ENCODE measurements at places on chromosomes 3 and 15.

DNA sequence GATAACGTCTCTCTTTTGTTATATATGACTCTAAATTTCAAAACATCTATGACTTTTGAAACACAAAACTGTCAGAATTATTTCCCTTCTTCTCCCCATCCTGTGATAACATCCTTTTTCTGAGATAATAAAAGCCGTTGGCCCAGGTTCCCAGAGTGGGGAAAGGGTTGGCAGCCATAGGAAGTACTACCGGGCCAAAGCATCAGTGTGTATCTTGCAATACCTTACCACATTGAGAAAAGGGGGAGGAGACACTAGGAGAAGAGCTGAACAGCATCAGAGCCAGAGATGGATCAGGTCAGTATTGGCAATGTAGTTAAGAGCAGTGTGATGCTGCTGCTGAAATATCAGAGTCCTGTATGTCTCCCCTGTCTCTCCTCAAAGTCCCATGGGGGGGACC is 210.0 kb upstream of the PROK2 start:
- no peak for DNase-seq

GRCh38 chr3:132669256-132669777 is 9.2 kb downstream of the UBA5 start:
- DNase-seq: no peak

- no peak for DNase-seq
Measured at GRCh38 chr3:50524746-50525145, 21.3 kb upstream of the CACNA2D2 start.

GRCh38 chr15:34889476-34889875 is 80.1 kb downstream of the AQR start:
- DNase-seq: no peak

GRCh38 chr3:81829937-81830336 is 68.5 kb upstream of the GBE1 start:
- no peak for DNase-seq

- DNase-seq: no peak
Measured at GRCh38 chr3:111803123-111803593, 55.9 kb upstream of the PHLDB2 start.

DNA sequence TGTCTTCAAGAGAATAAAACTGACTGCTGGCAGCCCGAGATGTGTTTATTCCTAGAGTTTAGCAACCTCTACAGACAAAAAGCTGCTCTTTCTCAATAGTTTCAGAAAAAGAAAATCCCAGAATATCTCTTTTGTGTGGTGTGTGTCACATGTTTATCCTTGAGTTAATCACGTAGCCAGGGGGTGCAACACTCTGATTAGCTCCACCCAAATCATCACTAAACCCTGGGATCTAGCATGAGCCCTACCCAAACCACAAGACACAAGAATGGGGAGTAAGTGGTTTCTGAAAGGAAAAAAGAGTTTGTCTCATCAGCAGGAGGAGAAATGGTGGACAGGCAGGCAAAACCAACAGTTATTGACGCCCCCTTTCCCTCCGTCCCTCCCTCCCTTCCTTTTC is 78.5 kb upstream of the AGBL1 start:
- no peak for DNase-seq

DNA sequence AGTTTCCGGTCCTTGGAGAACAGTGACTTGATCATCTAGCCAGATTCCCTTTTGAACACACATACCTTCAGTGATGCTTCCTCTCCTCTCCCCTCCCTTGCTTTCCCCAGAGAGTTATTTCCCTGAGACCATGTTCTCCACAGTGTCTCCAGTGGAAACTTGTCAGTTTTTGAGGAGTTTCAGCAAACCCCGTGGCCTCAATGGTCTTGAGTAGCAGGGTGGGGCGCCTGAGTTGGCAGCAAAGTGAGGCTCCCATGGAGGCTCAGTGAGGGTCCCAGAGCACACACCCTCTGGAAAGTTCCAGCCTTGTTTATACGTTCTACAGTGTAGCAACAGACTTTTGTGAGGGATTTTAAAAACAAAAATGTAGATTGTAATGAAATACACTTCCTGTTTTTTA is 135.1 kb downstream of the LRRC28 start:
- DNase-seq: no peak

DNA sequence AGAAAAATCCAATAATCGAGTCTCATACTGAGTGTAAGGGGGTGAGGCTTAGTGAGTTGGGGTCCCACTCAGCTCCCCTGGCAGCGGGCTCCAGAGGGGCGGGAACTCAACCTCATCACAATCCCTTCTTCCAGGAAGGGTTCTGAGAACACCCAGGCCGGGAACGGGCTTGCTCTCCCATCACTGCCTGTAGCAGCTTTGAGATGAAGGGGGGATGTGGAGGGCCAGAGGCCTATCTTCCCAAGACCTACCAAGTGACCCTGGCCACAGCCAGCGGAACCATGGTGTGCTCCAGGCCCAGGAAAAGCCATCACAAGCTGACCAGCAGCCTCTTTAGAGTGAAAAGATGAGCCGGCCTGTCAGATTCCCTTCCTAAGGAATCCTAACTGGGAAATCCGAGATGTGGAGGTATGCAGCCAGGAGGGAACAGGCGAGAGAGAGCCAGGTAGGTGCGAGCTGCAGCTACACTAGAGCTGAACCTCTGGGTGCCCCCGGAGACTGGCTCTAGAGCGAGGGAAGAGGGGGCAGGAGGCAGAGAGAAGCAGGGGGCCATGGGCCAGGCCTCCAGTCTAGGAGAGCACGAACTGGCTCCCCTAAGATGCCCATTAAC is 18.5 kb downstream of the GRAMD2A start:
- no peak for DNase-seq

DNA sequence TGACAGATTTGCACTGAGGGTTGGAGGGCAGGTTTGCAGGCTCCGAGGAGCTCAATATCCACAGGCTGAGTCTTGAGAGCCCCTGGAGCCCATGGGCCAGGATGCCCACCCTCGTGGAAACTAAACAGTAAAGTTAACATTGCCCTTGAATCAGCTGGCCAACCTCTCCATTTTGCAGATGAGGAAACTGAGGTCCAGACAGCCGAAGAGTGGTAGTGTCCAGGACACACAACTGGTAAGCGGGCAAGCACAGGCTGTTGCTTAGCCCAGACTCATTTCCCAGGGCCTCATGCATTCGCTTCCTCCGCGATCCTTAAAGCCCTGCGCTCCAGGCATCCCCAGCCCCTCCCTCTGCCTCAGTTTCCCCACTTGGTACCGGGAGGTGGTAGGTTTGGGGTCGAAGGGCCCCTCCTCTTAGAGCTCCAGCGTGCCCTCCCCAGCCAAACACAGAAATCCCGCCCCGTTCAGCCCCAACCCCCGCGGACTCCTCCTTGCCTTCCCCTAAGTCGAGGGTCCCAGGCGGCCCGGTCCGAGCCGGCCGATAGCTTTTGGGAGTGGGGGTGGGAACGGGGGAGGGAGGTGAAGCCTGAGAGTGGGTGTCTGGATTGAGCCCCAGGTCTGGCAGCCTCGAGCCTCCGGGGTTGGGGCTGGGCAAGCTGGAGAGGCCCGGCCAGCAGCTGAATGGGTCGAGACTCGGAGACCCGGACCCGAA is 3.5 kb downstream of the PTH1R start:
- no peak for DNase-seq

GRCh38 chr3:113495035-113495434 is 19.9 kb downstream of the SPICE1 start:
- no peak for DNase-seq

GRCh38 chr3:53123510-53123909 is 6.7 kb downstream of the RFT1 start:
- no peak for DNase-seq

DNA sequence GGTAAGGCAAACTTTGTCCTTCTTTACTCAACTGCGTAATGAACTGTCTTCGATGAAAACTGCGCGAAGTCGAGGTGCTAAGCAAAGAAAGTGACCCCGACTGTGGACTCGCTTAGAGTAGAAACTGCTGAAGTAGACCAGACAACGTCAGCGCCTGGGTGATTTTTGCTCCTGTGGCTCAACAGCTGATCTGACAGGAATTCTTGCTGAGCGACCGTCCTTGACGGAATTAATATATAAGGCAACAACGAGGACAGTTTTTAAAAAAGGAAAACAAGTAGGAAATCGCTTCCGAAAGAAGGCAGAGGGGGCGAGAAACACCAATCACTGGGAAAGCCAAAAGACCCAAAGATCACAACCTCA is 541 bp downstream of the RPS27L start:
- no peak for DNase-seq

DNA sequence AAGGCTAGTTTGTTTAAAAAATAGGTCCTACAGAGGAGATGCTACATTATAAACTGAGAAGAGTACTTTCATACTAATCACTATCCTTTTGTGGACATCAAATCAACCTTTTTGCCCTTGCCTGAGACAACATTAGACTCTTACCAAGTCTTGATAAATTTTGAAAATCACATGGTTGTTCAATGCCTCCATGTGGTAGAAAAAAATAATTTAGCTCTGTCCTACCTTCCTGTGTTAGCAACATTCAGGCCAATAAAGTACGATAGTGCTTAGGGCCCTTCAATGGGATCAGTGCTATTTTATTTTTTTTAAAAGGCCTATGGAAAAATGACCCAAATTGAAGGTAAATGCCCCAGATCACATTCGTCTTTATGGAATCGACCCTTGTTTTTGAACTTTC is 5.0 kb upstream of the UBE2E1 start:
- DNase-seq: no peak

GRCh38 chr15:89136818-89137772 is 48.8 kb downstream of the ABHD2 start:
- no peak for DNase-seq

GRCh38 chr15:99141943-99142342 is 37.1 kb downstream of the SYNM start:
- no peak for DNase-seq

DNA sequence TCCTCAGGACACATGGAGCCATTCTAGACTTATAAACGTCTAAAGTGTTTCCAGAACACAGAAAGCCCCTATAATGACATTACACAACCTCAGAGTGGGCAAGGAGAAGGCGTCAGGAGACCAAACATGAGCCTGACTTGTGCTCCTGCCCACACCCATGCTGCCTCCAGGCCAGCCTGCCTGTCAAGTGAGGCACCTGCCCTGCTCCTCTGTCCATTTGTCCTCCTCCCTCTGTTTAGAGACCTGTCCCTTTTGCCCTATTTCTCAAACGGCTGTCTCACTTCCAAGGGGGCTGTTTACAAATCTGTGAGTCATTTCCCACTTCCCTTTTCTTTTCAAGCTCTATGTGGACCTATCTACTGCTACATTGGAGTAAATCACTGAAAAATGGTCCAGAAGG is 21.0 kb downstream of the ZDHHC3 start:
- no peak for DNase-seq

GRCh38 chr3:116247605-116248004 is 197.7 kb downstream of the LSAMP start:
- DNase-seq: no peak

DNA sequence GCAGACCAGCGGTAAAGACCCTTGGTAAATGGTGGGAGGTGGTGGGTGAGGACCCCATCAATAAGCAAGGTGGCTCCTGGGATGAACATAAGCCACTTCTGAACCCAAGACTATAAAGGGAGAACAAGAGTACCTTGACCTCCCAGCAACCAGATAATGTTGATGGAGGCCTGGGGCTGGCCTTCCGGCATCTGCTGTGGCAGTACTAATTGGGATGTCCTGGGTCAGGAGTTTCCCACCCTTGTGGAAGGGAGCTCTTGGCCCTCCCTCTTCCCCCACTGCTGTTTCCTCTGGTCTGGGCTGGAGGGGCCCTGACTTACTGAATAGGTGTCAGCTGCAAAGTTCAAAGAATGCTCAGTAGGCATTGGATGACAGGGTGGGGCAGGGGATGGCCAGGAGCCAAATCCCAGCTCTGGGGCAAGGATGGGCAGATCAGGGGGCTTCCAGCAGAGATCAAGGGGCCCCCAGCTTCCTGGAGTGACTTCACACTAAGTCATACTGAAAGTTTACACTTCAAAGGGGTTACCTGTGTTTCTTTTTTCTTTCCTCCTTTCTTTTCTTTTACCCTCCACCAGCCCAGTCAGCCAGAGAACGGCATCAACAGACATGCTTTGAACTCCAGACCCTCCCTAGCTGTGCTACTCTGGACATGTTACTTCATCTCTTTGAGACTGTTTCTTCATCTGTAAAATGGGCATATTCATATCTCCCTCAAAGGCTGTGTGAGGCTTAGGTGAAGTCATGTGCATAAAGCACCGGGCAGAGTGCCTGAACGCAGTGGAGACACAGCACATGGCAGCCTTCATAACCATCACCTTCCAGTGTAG is 1.5 kb downstream of the RBP1 start:
- DNase-seq: no peak

DNA sequence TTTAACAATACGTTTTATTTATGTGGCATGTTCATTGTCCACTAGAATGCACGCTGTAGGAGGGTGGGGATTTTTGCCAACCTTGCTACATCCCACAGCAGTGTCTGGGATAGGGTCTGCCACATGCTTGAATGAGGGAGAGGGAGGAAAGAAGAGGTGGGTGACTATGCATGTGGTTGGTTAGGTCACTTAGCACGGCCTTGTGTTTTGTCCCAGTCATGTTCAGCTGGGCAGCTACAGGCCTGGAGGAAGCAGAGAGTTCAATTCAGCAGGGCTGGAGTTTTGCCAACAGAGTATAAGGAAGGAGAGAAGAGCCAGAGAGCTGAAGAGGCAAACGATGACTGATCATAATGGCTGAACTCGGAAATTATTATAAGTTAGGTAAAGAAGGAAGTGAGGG is 268.4 kb upstream of the NSMCE3 start:
- DNase-seq: no peak

DNA sequence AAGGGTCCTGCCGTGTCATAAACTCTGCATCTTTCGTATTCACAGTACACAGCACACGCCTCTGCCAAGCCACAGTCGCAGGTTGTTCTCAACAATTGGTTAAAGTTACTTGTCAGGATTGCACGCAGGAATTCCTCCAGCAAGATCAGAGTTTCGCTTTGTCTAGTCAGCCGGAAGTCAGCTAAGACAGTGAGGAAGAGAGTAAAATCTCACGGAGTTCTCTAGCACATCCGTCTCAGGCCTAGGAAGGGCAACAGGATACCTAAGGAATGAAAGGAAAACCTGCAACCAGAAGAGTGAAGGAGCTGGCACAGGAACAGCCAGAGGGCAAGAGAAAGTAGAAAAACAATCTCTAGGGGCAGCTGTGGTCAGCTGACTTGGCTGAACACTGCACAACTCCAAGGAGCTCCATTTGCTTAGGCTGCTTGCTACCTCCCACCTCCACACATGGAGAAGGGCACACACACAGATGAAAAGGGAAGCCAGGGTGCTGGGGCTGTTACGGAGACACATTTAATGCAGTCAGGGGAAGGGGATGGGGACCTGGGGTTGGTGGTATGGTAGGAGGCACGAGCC is 23.7 kb downstream of the RORA start:
- DNase-seq: no peak
